ENCODE measurements at places on chromosomes 2 and 18.
A peak's percentile ranks its signal among the peaks of the same experiment; 100 is the strongest.

GRCh38 chr2:97991081-97991856, 4.5 kb downstream of the TMEM131 start:
- no peak for DNase-seq

DNA sequence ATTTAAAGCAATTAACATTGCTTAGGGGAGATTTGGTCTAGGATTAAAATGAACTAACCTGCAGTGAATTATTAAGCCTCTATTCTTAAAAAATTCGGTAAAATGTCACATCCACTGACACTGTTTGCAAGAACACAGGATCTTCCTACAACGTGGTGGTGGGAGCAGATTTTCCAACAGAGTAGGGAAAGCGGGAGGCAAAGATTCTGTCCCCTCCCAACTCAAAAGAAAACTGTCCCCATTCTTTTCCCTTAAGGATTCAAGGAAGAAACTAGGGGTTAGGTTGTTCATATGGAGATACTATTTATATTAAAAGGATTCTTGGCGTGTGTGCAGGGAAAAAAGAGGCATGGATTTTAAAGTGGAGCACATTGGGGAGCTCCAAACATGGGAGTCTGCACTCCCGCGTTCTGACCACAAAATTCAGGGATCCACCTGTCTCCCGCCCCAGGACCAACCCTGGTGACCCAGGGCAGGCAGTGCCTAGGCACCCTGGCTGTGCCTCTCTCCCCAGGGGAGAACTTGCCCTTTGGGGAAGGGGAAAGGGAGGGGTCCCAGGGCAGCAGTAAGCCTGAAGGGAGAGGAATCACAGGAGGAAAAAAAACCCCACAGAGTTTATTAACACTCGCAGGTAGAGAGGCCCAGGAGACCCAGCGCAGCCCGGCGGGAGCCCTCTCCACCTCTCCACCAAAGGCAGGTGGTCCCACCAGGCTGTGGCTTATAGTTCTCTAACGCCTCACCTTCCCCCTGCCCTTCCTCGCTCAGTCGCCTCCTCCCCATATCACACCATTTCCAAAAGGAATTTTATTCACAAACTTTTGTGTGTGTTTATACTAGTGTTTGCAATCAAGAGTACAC, 2.3 kb downstream of the PTGR3 start:
- DNase-seq: no peak

DNA sequence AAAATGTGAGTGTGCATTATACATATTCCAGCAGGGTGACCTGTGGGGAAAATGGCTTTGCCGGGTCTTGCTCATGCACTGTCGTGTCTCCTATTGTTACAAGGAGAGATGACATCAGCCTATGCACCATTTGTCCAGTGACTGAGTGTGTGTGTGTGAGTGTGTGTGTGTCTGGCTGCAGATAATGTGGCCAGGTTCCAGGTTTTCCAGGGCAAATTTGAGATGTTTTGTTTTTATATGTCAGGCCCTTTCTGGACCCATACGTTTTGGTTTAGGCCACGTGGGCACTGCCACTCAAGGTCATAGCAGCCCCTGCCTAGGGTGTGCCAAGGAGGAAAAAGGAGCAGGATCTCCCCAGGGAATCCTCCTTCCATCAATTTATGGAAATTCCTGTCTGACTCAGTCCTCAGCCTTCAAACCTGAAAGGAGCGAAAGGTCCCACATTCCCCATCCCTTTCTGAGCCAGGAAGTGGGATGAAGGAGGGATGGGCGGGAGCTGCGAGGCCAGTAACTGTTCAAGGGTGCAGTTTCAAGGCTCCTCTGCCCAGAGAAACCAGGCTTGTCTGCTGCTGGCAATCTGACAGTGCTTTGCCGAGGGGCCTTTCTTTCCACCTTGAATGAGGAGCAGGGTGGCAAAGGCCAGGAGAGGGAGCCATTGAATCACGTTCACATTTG, 93.0 kb upstream of the SMAD2 start:
- DNase-seq: peak; percentile 27

DNA sequence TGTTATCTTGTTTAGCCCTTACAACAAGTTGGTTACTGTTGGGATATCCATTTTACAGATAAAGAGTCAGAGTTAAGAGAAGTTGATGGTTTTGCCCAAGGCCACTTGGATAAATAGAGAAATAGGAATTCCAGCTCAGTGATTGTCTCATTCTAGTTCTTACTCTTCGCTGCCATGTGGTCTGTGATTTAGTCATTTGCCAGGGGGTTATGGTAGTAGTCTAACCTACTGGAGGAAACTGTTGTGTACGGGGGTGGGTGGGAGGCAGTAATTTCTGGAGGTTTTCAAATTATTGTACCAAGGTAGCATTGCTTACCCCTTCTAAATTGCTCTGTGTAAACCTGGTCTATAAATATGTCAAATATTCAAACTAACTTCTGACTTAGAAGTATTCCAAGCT, 110.4 kb downstream of the MAP2 start:
- DNase-seq: no peak

GRCh38 chr2:46521215-46521683, 41.9 kb downstream of the TMEM247 start:
- no peak for DNase-seq

DNA sequence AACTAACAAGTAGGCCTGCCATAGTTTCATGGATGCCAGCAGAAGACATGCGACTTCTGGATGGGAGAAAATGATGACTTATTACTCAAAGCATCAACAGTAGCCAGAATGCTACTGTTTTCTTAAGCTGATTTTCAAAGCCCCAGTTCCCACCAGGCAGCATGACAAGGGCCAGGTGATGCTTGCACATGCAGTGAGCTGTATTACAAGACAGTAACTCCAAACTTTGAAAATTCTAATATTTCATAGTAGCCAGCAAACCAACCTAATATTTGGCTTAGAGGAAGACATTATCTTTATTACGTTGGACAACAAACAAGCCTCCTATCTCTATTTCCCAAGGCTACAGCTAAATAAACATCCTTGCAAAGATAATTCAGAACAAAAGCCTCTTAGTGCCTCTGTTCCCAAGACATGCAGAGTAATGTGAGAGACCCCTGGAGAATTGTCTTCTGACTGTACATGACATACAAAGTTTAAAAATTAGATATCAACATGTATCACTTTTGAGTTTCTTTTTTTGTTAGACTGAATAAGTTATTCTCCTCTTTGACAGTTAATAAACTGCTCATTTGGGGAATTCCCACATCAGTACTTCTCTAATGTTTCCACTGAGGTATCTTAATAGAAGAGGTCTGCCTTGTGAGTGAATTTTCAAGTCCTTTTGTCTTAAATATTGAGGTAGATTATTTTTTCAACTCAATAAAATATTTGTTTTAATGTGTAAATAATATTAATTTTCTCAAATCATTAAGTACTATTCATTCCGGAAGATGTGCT, 367.6 kb upstream of the CWC22 start:
- no peak for DNase-seq

DNA sequence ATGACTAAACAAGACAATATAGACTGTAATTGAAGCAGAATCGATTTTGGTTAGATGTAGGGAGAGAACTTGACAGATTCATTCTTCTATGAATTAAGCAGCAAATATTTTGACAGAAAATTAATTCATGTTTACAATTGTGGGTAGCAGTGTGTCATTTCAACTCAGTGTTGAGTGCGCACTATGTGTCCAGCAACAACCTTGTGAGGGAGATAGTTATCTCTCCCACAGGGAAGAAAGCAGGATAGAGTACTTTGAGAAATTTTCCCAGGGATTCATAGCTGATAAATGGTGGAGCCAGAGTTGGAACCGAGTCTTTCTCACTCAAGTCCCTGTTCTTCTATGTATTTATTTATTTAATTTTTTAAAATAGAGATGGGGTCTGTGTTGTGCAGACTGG, 5.2 kb downstream of the MRPL33 start:
- no peak for DNase-seq

GRCh38 chr2:30935795-30936194, 128.5 kb upstream of the CAPN13 start:
- no peak for DNase-seq

GRCh38 chr2:208929894-208930427, 493.9 kb upstream of the MAP2 start:
- DNase-seq: no peak

DNA sequence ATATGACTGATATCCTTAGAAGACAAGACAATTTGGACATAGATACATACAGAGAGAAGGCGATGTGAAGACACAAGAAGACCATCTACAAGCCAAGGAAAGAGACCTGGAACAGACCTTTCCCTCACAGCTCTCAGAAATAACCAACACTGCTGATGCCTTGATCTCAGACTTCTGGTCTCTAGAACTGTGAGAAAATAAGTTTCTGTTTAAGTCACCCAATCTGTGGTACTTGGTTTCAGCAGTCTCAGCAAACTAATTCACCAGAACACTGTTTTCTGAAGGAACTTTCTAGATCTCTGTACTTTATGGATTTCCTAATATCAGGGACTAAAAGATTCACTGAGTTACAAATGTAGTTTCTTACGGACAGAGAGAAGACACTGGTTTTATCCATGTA, 58.8 kb downstream of the NAB1 start:
- DNase-seq: peak; percentile 55

DNA sequence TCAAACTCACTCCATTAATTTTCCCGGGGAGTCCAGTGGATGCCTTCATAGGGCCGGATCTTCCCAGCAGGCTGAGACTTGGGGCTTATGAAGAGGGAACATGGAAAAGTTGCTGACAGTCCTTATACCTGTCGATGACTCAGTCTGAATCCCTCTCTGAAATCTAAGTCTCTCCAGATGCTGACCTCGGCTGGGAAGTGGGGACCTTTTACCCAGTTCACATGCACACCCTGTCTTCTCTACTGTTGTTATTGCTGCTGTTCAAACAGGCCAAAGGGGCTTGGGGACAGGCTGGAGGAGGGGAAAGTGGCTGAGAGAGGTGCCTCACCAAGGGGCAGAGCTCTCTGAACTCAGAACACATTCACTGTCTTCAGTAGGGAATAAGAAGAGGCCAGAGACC, 4.1 kb upstream of the TNP1 start:
- no peak for DNase-seq

GRCh38 chr18:471716-472115, 28.8 kb downstream of the COLEC12 start:
- DNase-seq: no peak

GRCh38 chr2:7436096-7436906, 519.1 kb downstream of the RNF144A start:
- DNase-seq: no peak

DNA sequence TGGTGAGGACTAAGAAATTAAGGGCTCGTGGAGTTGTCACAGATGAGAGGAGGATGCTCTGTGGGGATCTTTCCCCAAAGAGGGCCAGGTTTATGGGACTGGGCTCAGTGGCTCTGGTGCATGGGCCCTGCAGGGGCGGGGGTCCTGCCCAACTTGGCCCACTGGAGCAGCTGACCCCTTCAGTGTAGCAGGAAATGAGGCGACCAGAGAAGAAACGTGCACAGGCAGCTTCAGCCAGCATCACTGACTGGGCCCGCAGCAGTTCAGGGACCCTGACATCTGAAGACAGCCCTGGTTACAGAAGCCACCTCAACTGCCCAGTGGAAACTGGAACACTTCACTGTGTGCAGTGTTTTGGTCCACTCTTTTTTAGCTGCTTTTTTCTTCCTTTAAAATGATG, 72.8 kb downstream of the EMILIN2 start:
- DNase-seq: no peak

- DNase-seq: no peak
Measured at GRCh38 chr2:62529758-62530157, 23.8 kb upstream of the TMEM17 start.

DNA sequence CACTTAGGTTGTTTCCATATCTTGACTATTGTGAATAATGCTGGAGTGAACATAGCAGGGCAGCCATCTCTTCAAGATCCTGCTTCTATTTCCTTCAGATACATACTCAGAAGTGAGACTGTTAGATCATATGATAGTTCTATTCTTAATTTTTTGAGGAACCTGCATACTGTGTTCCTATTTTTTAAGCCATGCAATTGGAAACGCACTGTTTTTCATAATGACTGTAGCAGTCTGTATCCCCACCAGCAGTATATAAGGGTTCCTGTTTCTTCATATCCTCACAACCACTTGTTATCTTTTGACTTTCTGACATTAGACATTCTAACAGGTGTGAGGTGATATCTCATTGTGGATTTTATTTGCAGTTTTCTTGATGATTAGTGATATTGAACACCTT, 15.5 kb downstream of the NEURL3 start:
- DNase-seq: no peak

GRCh38 chr18:63140997-63141777, 178.4 kb downstream of the BCL2 start:
- no peak for DNase-seq

GRCh38 chr2:72089028-72089427, 58.6 kb downstream of the CYP26B1 start:
- no peak for DNase-seq

DNA sequence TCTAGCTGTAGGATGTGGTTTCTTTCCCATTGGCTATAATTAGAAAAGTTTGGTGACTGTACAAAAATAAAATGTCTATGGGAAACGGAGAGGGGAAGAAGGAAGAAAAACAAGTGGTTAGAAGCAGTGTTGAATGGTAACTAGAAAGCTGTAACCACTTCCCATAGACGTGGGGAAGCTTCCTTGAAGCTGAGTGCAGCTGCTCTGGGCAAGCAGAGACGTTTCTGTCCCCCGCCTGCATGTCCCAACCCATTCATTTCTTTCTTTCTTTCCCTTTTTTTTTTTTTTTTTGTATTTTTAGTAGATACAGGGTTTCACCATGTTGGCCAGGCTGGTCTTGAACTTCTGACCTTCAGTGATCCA, 367.8 kb upstream of the HS6ST1 start:
- DNase-seq: peak; percentile 1

GRCh38 chr2:210611466-210611865, 55.1 kb downstream of the CPS1 start:
- no peak for DNase-seq

DNA sequence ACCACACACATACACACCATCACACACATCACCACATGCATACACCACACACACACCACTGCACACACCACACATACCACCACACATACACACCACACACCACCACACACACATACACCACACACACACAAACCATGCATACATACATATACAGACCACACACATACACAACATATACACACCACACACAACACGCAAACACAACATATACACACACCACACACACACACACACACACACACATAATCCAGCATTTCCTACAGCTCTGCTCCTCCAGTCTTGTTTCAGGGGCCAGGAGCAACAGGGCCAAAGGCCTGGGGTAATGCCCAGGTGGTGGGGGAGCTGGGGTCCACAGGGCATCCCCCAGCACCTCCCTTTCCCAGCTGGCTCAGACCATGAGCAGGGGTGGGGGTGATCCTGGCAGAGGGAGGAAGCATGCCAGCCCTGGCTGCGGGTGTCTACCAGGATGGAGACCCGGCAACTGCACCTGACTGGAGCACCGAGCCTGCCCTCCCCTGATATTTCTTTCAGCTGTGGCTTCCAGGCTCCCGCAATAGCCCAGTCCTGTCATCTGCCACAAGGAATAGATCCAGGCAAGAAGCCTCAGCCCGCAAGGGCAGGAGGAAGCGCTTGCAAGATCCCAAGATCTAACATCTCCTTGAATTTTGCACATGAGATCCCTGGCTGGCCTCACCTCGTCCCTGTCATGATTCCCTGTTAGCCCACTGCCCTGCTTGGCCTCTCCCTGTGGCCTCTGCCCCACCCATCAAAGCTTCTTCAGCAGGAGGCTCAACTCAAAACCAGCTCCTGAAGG, 196.9 kb downstream of the TNS1 start:
- DNase-seq: no peak

All from activated CD4-positive, alpha-beta T cell treated with anti-CD3 and anti-CD28 coated beads, Interleukin-2, amount 50 U/mL, for 16 hours (primary cell).